ENCODE measurements at places on chromosomes 12 and 14. TPM values are rescaled to one million over a fixed set of nuclear protein-coding genes. Genes with fewer than 3 reads are reported as not detected.

DNA sequence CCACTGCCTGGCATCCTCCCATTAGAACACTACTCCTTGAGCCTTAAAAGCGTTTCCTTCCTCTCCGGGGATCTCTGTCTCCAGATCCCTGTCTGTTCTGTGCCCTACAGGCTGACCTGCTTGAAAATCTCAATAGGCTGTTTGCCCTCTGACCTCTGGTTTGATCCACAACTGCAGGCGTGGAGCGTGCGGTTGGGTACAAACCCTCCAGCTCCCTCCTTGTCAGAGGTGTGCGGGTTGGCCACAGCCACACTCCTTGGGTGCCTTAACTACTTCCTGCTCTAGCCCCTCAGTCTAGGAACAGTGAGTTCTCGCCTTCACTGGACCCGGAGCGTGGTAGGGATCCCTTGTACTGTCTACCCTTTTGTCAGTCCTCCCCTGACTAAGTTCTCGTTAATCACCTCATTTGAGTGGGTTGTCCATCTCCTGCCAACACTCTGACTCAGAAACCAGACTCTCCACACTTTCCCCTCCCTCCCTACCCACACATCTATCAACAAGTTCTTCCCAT lies 33.1 kb downstream of the CMKLR1 start:
- H3K4me3 ChIP-seq = no peak overlapping the region
- DNase-seq = no peak
- no peaks in the 10 kb centered on the region for H3K36me3 ChIP-seq
- H3K27me3 ChIP-seq = 0 out of 2 replicates have a peak, but pooled peaks cover 3% of the 10 kb centered on the region
- no peak overlapping the region for H3K27ac ChIP-seq
- H3K4me1 ChIP-seq = peaks cover 4% of the 10 kb centered on the region

- H3K4me3 ChIP-seq = no peak overlapping the region
- no peak overlapping the region for H3K27ac ChIP-seq
- H3K36me3 ChIP-seq = no peaks in the 10 kb centered on the region
- no peaks in the 10 kb centered on the region for H3K27me3 ChIP-seq
- no peaks in the 10 kb centered on the region for H3K4me1 ChIP-seq
Observed at GRCh38 chr14:31222834-31223233, 15.2 kb upstream of the HECTD1 start.

- H3K4me3 ChIP-seq = no peak overlapping the region
- no peak for DNase-seq
- no peaks in the 10 kb centered on the region for H3K27me3 ChIP-seq
- no peaks in the 10 kb centered on the region for H3K36me3 ChIP-seq
- H3K27ac ChIP-seq = no peak overlapping the region
Observed at GRCh38 chr12:66032739-66033138, 97.8 kb downstream of the LLPH start.

- H3K36me3 ChIP-seq = no peaks in the 10 kb centered on the region
- DNase-seq = no peak
- peaks cover 4% of the 10 kb centered on the region for H3K27me3 ChIP-seq
- no peak overlapping the region for H3K27ac ChIP-seq
Observed at GRCh38 chr12:111037047-111037446, 116.7 kb upstream of the MYL2 start.

DNA sequence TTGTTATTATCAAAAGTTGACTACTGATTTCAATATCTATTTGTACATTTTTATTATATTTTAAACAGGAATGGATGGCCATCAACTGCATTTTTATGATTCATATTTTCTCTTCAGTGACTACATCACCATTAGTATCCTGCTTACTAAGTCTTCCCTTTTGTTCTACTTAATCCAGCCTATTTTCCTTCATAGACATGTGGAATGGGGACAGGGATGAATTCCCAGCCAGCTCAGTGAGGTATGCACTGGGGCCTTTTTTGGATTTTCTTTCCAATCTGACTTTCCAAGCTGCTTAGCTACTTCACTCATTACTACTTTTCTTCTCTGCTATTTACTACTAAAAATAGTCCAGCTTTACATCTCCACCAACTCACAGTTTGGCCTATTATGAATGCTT lies 38.4 kb downstream of the AKAP6 start:
- H3K27ac ChIP-seq = peak overlapping the region; percentile 21
- H3K36me3 ChIP-seq = no peaks in the 10 kb centered on the region
- H3K27me3 ChIP-seq = no peaks in the 10 kb centered on the region
- H3K4me3 ChIP-seq = no peak overlapping the region

DNA sequence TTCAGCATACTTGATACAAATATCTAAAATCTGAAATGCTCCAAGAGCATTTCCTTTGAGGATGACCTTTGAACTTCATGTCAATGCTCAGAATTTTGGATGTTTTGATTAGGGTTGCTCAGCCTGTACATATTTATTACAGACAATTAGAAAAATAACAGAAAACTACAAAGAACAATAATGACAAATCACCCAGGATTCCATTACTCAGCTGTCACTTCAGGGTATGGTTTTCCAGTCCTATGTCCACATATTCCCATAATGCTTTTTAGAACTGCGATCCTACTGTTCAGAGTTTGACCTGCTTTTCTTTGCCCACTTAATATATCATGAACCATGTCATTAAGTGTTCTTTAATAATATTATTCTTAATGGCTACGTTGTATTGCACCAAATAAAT lies 11.4 kb downstream of the DLGAP5 start:
- peaks cover 78% of the 10 kb centered on the region for H3K36me3 ChIP-seq
- no peak for DNase-seq
- H3K4me1 ChIP-seq = no peaks in the 10 kb centered on the region
- H3K27ac ChIP-seq = no peak overlapping the region
- no peaks in the 10 kb centered on the region for H3K27me3 ChIP-seq
- H3K4me3 ChIP-seq = no peak overlapping the region

DNA sequence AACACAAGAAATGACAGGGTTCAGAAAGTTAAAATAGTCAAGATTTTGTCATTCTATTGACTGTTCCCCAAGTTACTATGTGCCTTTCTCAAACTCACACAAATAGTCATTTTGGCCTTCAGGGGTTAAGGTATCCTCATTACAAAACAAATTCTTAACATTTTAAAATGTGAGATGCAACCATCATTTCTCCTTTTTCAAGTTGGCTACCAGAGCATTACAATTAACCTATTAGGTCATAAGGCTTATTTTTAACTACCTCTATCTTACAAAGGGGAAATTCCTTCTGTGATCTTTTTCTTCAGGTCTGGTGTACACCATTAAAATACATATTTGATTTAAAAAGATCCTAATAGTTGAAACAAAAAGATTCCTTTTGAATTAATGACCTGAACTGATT lies 61.2 kb downstream of the SLC38A1 start:
- H3K27me3 ChIP-seq = no peaks in the 10 kb centered on the region
- no peak overlapping the region for H3K27ac ChIP-seq
- no peak for DNase-seq
- no peak overlapping the region for H3K4me3 ChIP-seq
- peaks cover 71% of the 10 kb centered on the region for H3K36me3 ChIP-seq

GRCh38 chr14:31411218-31411727 lies 9.1 kb downstream of the HEATR5A start:
- no peaks in the 10 kb centered on the region for H3K36me3 ChIP-seq
- H3K27me3 ChIP-seq = no peaks in the 10 kb centered on the region
- no peak for DNase-seq
- H3K4me3 ChIP-seq = no peak overlapping the region
- H3K4me1 ChIP-seq = no peaks in the 10 kb centered on the region

GRCh38 chr14:91338379-91338778 lies 79.2 kb downstream of the CCDC88C start:
- no peaks in the 10 kb centered on the region for H3K36me3 ChIP-seq
- no peaks in the 10 kb centered on the region for H3K27me3 ChIP-seq
- no peak overlapping the region for H3K4me3 ChIP-seq
- H3K27ac ChIP-seq = no peak overlapping the region
- H3K4me1 ChIP-seq = peaks cover 32% of the 10 kb centered on the region
- no peak for DNase-seq

DNA sequence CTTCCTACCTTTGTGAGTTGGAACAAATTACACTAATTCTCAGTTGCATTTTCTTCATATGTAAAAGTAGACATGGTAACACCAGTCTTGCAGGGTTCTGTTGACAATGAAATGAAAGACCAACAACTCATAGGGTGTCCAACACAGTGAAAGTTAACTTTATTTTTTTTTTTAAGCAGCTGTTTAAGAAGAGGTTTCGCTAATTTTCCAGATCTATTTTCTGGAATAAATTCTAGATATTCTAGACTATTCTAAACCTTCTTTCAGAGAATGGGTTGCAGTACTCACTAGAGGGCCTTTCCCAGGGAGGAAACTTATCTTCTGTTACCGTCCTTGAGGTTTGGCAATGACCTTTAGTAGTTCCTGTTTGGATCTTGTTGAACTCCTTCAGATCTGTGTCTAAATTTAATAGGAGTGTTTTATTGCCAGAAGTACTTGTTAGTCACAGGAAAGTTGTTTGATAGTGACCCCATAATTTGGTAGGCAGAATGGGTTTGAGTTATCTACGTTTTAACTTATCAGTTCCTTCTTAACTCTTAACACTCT lies 2.8 kb upstream of the ART4 start:
- H3K27ac ChIP-seq = no peak overlapping the region
- no peaks in the 10 kb centered on the region for H3K27me3 ChIP-seq
- no peak for DNase-seq
- H3K4me1 ChIP-seq = peaks cover 8% of the 10 kb centered on the region
- no peak overlapping the region for H3K4me3 ChIP-seq

DNA sequence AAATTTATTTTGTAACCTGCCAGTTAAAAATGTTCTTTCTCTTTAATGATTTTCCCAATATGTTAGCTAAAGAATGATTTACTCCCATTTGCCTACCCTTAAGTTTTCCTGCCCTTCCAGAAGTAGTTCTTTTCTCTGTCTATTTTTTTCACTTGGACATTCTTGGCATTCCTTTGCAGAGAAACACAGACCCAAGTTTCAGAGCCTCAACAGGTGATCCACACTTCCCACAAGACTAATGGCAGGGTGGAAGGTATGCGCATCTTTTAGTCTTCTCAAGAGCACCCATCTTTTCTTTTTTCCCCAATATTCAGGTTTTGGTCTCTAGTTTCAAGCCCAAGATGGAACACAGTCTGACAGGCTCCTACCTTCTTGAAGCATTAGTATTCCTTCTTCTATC lies 420.7 kb downstream of the ADAMTS20 start:
- H3K36me3 ChIP-seq = no peaks in the 10 kb centered on the region
- no peak for DNase-seq
- no peak overlapping the region for H3K27ac ChIP-seq

GRCh38 chr14:75845136-75845804 lies 136.5 kb downstream of the TGFB3 start:
- no peak overlapping the region for H3K4me3 ChIP-seq
- no peak overlapping the region for H3K27ac ChIP-seq
- no peaks in the 10 kb centered on the region for H3K36me3 ChIP-seq
- H3K4me1 ChIP-seq = no peaks in the 10 kb centered on the region
- no peak for DNase-seq

- H3K4me1 ChIP-seq = peaks cover 17% of the 10 kb centered on the region
- no peaks in the 10 kb centered on the region for H3K27me3 ChIP-seq
- no peak overlapping the region for H3K27ac ChIP-seq
- no peak overlapping the region for H3K4me3 ChIP-seq
- no peaks in the 10 kb centered on the region for H3K36me3 ChIP-seq
- peak; percentile 56 for DNase-seq
Observed at GRCh38 chr12:3882896-3883564, 9.8 kb upstream of the PARP11 start.

DNA sequence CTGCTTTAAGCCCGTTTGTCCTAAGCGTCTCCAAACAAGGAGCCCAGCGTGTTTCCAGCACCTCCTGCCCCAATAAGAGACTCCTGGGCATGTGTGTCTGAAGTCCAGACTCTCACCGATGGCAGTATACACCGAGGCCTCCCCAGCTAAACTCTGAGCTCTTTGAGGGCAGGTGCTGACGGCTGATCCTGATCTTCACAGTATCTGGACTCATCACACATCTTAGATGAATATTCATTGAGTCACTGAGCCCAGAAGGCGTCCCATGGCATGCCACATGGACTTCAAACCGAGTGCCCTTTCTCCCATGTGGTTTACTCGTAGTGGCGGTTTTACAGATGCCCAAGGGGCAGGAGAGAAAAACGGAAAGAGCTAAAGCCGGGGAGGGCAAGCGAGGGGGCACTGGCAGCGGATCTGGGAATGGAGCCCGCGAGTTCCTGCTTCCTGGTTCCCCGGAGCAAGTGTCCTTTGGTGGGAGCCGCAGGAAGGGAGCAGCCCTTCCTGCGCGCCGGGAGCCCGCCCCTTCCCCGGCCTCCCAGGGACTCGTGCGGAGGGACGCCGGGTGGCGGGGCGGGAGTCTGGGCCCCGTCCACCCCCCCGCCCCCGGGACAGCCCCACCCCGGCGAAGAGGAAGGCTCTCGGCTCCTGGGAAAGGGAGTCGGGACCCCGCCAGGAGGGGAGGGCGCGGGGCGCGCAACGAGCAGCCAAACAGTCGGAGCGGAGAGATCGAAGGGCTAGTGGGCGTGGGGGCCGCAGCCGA lies 585 bp upstream of the TEAD4 start:
- H3K4me1 ChIP-seq = peaks cover 19% of the 10 kb centered on the region
- H3K36me3 ChIP-seq = no peaks in the 10 kb centered on the region
- DNase-seq = peak; percentile 88
- H3K27me3 ChIP-seq = no peaks in the 10 kb centered on the region

DNA sequence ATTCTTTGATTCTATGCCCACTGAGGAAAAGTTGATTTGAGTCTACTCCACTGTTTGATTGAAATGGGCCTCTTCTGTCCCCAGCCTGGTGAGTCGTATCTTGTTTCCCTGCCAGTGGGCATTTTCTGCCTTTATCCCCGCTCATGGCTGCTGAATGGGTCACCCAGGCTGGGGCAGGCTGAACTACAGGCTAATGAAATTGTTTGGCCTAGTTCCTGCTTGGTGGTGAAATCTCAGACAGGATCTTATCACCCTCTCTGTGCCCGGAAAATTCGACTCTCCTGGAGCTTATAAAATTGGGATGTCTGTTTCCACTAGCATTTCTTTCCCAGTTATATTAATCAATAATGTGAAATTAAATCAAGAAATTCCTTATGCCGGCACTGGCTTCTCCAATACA lies 65.0 kb downstream of the CHST11 start:
- H3K36me3 ChIP-seq = no peaks in the 10 kb centered on the region
- peaks cover 24% of the 10 kb centered on the region for H3K4me1 ChIP-seq
- H3K4me3 ChIP-seq = no peak overlapping the region
- no peak overlapping the region for H3K27ac ChIP-seq
- no peak for DNase-seq
- H3K27me3 ChIP-seq = no peaks in the 10 kb centered on the region

- H3K27ac ChIP-seq = no peak overlapping the region
- no peak overlapping the region for H3K4me3 ChIP-seq
- peaks cover 9% of the 10 kb centered on the region for H3K4me1 ChIP-seq
- H3K36me3 ChIP-seq = no peaks in the 10 kb centered on the region
Observed at GRCh38 chr14:30779210-30779609, 95.1 kb upstream of the COCH start.

DNA sequence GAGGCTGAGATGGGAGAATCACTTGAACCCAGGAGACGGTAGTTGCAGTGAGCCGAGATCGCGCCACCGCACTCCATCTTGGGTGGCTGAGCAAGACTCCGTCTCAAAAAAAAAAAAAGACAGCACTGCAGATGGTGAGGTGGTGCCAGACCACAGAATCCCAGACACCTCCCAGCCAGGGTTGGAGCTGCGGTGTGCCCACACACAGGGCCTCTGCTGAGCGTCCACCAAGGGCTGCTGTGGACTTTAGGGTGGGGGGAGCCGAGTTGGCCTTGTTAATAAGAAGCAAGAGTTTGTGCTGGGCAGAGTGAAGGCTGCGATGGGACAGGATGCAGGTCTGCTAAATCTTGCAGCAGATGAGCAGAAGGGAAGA lies 14.2 kb downstream of the KMT5A start:
- H3K27ac ChIP-seq = no peak overlapping the region
- H3K36me3 ChIP-seq = peaks cover 52% of the 10 kb centered on the region
- H3K27me3 ChIP-seq = no peaks in the 10 kb centered on the region
- DNase-seq = no peak
- no peaks in the 10 kb centered on the region for H3K4me1 ChIP-seq

ACYP1 gene
- 31.9 TPM for total RNA-seq

TSPAN11 gene
- 6.5 TPM for total RNA-seq

CAPZA3 gene
- not detected for total RNA-seq

RTN1 gene
- 0.46 TPM for total RNA-seq

SLC25A47 gene
- 0.08 TPM for total RNA-seq

SPX gene
- total RNA-seq = 3.5 TPM

BDKRB2 gene
- total RNA-seq = 0.03 TPM

AQP2 gene
- not detected for total RNA-seq

Data from SJCRH30 (cell line).